ENCODE measurements at places on chromosomes 12 and 14.

DNA sequence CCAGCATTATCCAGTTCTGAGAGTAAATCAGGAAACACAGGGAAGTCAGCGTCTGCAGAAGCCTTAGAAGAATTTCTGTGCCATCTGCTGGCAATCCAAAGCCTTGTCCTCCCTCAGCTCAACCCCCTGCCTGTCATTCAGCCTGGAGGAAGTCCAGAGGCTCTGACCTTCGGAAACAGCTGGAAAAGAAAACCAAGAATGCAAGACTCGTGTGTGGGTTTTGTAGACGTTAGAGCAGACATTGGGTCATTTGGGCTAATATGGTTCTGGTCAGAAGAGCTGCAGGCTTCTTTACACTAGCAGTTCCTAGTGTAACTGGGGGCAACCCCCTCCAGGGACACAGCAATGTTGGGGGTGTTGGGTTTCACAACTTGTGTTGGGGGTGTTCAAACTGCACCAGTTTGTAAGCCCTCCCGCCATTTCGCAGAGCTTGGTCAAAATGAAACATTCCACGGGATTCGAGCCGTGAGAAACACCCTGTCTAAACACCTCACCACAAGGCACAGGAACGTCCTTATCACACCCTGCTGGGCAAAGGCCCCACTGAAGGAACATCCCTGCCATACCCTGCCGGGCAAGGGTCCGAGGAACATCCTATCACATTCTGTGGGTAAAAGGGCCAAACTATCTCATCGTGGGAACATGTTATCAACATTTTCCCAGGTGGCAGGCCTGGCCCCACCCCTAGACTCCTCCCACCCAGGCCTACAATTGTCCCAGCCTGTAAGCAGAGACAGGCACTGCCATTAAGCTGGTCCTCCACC, 21.0 kb upstream of the SERPINA4 start:
- no peak for DNase-seq

DNA sequence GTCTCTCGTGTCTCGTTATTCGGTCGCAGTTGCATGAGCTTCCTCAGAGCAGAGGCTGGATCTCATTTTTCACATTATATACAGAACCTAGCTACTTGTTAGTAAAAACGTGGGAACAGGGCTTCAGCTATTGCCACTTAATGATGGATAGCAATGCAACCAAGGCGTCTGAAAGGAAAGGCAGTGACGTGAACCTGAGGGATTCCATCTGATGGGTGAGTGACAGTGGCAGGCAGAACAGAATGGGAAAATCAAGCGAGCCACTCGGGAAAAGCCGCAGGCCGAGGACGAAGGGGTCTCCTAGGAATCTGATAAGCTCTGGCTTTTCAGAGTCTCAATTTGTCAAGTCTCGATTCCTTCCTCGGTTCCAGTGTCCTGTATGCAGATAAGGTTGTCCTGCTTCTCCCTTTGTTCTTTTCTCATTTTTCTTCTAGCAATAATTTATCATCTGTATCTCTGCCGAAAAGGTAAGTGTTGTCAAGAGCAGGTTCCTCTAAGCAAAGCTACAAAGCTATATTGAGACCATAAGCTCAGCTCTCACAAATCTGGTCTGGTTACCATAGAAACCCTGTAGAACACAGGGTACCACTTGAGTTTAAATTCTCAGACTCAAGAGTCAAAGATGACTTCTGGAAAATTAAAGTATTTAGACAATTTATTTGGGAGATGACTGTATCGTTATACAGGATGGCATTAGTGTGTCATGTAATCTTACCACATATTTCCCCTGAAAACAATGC, 416.6 kb downstream of the GLT1D1 start:
- no peak for DNase-seq

GRCh38 chr12:92495108-92495507, 207.7 kb upstream of the PLEKHG7 start:
- DNase-seq: no peak

DNA sequence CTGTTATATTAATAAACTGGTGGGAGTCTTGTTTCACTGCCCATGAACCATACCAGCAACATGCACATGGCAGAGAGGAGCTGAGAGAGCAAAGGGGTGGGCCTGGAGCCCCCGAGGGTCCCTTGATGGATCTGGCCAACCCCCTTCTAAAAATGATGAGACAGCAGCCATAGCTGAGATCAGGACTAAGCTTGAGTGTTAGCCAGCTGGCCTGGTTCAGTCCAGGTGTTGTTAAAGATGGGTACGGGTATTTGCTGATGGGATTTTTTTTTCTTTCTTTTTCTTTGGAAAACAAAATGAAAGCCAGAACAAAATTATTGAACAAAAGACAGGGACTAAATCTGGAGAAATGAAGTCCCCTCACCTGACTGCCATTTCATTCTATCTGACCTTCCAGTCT, 16.0 kb downstream of the PCBP2 start:
- DNase-seq: no peak

DNA sequence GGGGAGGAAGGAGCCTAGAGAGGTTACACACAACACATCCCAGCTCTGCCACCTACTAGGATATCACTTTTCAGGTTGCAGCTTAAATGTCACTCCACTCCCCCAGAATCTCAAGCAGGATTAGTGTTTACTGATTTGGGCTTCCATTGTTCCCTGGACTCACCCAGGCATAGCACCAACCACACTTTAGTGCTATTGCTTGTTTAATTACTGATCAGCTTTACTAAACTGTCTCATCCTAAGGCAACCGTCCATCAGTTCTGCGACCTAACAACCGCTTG, 6.1 kb upstream of the KRT18 start:
- no peak for DNase-seq

- no peak for DNase-seq
These were observed 9.0 kb upstream of the PCNX1 start for GRCh38 chr14:70898111-70898745.

DNA sequence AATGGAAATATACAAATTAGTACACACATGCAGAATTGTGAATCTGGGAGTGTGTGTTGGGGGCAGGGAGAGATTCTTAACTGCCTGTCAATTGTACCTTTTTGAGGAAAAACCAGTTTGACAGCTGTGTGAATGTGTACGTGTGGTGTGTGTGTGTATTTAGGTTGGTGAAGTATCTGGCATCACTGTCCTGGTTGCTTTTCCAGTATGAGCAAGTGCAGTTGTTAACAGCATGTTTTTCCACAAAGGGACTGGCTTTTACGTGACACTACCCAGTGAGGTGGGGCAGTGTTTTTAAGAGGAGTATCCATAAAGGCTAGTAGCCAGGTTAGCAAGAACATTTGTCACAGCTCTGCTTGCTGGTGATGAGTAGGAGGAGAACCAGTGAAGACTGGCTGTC, 56.1 kb downstream of the DAAM1 start:
- no peak for DNase-seq

DNA sequence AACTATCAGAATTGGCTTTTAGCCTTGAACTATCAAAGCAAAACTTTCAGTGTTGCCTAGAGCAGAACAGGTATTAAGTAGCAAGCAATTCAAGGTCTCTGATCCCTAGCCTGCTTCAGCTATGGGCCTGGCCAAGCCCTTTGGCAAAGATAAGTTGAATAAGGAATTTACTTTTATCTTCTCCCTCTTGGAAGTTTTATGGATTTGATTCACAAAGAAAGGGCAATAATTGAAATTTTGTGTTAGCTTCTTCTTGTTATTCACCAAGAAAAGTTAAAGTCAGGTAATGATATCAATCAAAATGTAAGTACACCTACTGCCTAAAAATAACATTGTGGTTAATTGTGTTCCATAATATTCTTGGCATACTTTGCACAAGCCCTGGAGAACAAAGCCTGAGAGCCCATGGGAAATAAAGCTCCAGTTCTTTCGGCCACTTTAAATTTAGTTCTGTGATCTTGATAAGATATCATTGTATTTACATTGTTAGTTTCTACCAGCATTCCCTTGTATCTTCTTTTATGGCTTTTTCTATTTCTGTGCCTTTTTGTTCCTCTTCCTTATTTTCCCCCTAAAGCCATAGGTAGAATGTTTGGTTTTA, 158.0 kb downstream of the RAD51B start:
- DNase-seq: no peak

DNA sequence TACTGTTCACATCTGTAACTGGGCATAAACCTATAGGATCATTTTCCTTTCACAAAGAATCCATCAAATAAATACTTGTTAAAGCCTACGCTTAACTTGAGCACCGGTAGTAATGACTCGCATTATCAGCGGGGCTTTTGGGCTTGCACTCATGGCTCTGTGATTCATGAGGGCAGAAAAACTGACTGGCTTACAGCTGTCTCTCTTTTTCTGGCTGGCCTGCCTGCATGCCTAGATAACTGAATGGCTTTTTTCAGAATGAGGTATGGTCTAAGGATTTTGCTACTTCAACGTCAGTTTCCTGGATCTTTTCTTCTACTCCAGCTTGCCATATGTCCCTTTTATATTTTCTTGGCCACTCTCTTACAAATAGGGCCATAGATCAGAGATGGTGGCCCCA, 531.1 kb downstream of the NRXN3 start:
- no peak for DNase-seq

GRCh38 chr14:81330619-81331122, 69.5 kb downstream of the STON2 start:
- DNase-seq: no peak

GRCh38 chr12:12976366-12976765, 23.7 kb downstream of the HEBP1 start:
- no peak for DNase-seq

DNA sequence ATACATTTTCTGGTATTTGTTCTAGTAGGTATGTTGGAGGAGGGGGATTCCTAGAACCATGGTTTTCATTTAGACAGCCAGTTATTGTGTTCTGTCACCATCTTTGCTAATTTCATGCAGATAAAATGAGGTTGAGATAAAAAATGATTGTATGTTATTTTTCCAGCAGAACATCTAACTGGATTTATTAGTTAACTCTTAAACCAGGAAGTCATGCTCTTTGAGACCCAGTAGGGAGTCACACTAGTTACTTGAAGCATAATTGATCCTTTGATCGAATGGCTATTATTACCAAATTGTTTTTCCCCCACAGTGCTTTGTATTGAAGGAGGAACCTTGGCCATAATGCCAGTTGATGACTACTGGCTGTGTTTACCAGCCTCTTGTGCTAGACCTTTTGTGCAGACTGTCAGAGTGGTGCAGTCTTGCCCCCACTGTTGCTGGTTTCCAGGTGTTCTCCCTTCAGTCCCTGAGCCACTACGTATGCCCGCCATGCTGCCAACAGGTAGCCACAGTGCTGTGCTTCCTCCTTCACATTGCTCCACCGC, 6.0 kb downstream of the EID3 start:
- DNase-seq: no peak
